AML-193 (cell line): ENCODE measurements at places on chromosomes 5 and 9.

- DNase-seq, result no peak
Measured at GRCh38 chr9:72902268-72902667, 50.6 kb downstream of the ALDH1A1 start.

- DNase-seq, result no peak
Measured at GRCh38 chr9:71681104-71681707, 87.1 kb downstream of the CEMIP2 start.

DNA sequence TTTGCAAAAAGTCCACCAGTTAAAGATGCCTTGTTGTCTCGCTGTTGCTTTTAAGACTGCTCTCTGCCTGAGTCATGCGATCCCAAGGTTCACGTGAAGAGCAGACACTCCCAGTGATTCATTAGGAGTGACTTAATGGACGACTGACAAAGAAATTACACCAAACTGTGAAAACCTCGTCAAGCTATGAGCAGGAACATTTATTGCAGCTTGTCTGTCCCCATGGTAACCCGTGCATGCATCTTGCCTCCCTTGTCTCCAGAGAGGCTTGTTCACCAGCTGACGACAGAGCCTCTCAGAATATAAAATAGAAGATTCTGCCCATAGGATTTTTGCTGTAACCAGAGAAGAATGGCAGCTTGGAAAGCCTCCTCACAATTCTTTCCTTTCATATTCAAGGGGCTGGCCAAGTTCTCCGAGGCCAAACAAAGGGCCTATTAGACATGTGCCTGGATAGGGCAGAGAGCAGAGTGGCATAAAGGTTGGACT is 352.7 kb downstream of the SPOCK1 start:
- DNase-seq, result no peak

GRCh38 chr9:112640311-112640710 is 77.6 kb downstream of the INIP start:
- no peak for DNase-seq

DNA sequence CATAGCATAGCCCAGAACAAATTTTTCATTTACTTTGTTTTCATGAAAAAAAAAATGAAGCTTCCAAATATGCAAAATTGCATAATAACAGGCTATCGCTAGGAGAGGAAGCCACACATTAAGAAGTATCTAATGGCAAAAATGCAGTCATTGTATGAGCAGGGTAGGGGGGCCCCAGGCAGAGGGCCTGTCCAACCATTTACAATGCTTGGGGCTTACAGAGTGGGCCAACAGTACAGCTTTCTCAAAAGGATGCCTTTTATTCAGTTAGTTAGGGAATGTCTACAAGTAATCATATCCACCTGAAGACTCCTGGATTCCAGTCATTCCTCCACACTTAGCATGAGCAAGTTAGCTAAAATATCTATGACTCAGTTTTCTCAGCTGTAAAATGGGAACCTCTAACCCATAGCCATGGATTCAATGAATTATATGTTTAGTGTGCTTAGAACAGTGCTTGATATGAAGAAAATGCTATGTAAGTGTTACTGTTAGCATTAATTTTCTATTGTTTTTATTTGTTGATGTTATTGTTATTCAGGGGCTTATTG is 117.7 kb downstream of the GAS1 start:
- no peak for DNase-seq

GRCh38 chr9:118059484-118060278 is 355.5 kb downstream of the TLR4 start:
- DNase-seq, result peak; percentile 9

DNA sequence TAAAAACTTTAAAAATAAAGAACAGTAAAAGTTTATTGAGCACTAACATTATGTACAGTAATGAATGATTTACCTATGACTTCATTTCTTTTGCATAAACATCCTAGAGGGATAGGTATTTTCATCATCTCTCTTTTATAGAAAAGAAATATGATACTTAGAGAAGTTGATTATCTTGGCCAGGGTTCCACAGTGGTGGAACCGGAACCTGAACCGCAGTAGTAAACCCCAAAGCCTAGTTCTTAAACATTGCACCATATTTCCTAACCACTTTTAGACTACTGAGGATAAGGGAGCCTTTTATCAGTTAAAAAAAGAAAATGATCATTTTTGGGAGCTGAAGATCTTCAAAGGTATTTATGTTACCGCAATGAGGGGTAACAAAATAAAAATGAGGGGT is 205.7 kb upstream of the SGCD start:
- DNase-seq, result no peak

- DNase-seq, result no peak
Measured at GRCh38 chr5:140868721-140869554, at the start of gene PCDHA11. Gene PCDHA11, plus strand, starts transcription at chr5:140868957. Its CDS starts 147 bp downstream, at chr5:140869104.
